ENCODE measurements at places on chromosomes 3 and 15.

GRCh38 chr3:2099028-2099671, 484 bp downstream of the CNTN4 start:
- no peak for DNase-seq

DNA sequence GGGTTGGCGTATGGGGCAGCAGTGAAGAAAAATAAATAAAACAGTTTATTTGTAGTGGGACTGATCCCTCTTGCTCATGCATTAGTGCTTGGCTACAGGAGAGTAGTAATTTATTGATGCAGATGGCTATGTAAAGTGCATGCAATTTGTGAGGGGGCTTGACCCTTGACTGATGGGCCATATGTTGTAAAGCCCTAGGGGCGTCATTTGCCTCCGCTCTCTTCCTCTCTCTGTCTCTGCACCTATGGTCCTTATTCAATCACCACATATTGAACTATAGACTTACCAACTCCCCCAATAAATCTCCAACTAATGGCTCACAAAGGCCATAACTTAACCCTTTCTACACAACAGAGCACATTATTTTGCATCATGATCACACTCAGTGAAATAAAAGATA, 227.7 kb downstream of the ROBO2 start:
- DNase-seq, result no peak

DNA sequence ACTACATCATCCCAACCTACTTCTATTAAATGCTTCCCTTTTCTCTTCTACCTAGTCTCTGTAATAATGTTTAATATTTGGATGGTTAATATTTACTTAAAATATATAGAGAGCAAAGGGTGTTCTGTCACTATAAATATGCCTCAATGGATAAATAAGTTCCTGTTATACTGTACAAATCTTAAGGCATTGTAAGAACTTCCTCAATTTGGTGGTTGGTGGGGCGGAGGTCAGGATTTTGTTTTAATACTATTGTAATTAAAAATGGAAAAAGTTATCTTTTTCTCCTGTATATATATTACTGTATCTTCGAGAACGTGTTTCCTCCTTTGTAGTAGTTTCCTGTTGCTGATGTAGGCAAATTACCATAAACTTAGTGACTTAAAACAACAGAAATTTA, 41.5 kb downstream of the SPRED1 start:
- DNase-seq, result no peak

GRCh38 chr3:24184528-24185176, 239.6 kb downstream of the NR1D2 start:
- no peak for DNase-seq

- DNase-seq, result no peak
Observed at GRCh38 chr3:189331002-189331418, 159.2 kb downstream of the TPRG1 start.

GRCh38 chr3:11509173-11510000, 134.3 kb downstream of the VGLL4 start:
- no peak for DNase-seq

- no peak for DNase-seq
Observed at GRCh38 chr3:117868766-117869165, 1159.2 kb downstream of the TUSC7 start.

DNA sequence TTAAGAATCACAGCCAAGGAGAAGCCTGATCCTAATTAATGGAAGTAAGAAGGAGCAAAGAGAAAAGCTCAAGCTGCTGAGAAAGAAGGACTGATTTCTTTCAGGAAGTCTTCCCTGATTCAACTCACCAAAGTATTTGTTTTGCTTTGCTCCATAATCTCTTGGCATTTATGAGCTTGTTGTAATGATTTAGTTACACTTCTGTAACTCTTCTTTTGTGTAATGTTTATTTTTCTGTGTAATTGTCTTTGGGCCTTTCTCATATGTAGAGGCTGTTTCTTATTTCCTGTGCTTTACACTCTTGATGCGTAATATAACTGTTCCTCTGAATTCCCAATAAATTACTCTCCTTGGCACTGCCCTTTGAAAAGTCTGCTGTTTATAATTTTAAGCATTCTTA, 80.0 kb downstream of the COL6A5 start:
- no peak for DNase-seq

- no peak for DNase-seq
Observed at GRCh38 chr3:38028621-38029361, 651 bp downstream of the PLCD1 start.
